ENCODE measurements at places on chromosomes 5 and 9.

DNA sequence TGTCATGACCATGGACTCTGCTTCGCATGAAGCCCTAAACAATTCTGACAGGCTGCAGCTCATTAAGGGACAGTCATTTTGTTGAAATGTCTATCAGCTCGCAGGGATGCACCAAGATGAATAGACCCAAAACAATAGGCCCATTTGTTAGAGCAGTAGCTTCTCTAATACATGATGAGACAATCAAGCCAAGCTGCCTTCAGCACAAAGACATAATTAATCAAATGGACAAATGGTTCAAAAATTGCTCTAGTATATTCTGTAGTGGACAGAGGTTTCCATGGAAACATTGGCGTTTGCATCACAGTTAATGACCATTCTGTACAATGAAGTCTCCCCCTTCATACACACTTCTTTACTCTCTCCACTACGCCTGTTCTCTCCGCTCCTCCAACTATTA is 274.6 kb downstream of the ANXA1 start:
- no peak for DNase-seq

- DNase-seq = no peak
These were observed 123.1 kb downstream of the RAPGEF6 start for GRCh38 chr5:131511934-131512333.

DNA sequence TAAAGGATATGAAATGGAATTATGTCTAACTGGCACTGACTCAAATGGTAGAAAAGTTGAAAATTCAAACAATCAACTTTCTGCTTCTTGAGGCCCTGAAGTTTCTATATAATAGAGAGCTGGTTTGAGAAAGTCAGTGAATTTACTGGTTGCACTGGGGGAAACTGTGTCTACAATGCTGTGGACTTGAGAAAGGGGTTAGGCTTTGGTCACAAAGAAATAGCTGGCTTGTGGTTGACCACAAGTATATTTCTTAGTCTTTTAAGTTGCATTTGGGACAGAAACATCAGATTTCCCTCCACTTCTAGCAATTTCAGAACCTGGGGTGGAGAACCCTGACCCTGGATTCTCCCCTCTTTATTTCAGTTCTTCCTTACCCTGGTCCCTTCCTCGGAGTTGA is 192.6 kb upstream of the ACTBL2 start:
- DNase-seq = no peak

GRCh38 chr9:35729101-35729500 is 2.9 kb downstream of the TLN1 start:
- DNase-seq = no peak

- no peak for DNase-seq
These were observed 105.1 kb upstream of the SMIM23 start for GRCh38 chr5:171680485-171680884.

DNA sequence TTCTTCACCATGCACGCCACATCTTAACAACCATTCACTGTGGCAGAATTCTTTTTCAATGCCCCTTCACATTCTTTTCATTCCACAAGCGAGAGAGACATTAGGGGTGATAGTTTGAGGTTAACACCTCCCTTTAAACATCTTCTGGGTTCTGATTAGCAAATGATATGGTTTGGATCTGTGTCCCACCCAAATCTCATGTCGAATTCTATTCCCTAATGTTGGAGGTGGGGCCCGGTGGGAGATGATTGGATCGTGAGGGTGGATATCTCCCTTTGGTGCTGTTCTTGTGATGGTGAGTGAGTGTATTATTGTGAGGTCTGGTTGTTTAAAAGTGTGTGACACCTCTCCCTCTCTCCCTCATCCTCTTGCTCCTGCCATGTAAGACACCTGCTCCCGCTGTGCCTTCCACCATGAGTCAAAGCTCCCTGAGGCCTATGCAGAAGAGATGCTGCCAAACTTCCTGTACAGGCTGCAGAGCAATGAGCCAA is 46.1 kb upstream of the RAI14 start:
- peak; percentile 60 for DNase-seq
